ENCODE measurements at places on chromosomes 16 and 17.
A peak's percentile ranks its signal among the peaks of the same experiment; 100 is the strongest.

DNA sequence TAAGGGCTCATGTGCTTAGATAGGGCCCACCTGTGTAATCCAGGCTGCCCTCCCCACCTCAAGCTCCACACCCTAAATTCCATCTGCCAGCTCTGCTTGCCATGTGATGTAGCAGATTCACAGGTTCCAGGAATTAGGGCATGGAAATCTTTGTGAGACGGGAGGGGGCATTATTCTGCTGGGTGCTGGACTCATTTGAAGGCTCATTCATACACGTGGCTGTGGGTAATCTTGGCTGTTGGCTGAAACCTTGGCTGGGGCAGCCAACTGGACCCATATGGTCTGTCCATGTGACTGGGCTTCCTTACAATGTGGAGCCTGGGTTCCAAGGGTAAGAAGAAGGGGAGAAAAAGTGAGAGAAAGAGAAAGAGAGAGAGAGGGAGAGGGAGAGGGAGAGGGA is 115.1 kb downstream of the CYLD start:
- no peak for DNase-seq

GRCh38 chr16:55471448-55472097 is 7.4 kb upstream of the MMP2 start:
- DNase-seq = no peak

GRCh38 chr16:58458606-58459343 is 41.2 kb upstream of the NDRG4 start:
- DNase-seq = no peak

DNA sequence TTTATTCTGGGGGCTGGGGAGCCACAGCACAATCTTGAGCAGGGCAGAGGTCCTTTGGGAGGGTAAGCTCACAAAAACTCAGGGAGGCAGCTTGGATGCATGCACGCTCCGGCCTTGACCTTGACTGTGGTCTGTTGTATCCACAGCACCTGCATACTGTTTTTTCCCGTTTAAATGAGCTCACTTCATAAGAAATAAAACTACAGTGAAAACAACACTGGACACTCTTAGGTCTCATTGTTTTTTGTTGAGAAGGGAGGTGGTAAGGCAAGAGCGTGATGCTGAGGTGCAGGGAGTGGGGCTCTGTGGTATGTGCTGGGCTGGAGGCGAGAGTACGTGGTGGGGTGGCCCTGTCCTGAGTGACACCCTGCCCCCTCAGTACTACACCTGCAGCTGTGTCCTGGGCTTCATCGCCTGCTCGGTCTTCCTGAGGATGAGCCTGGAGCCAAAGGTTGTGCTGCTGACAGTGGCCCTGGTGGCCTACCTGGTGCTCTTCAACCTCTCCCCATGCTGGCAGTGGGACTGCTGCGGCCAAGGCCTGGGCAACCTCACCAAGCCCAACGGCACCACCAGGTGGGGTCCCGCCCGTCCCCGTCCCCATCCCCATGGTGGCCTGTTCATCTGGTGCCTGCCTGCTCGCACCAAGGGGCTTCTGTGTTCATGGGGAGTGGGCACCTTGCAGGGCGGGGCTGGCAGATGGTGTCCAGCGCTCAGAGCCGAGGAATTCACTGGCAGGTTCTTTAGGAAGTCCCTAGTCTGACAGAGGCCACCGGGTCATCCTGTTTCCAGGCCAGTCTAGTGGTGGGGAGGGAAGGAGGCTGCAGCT is 44.2 kb downstream of the ADCY7 start:
- DNase-seq = no peak

- DNase-seq = no peak
Measured at GRCh38 chr16:12097523-12098428, 121.2 kb downstream of the SNX29 start.

DNA sequence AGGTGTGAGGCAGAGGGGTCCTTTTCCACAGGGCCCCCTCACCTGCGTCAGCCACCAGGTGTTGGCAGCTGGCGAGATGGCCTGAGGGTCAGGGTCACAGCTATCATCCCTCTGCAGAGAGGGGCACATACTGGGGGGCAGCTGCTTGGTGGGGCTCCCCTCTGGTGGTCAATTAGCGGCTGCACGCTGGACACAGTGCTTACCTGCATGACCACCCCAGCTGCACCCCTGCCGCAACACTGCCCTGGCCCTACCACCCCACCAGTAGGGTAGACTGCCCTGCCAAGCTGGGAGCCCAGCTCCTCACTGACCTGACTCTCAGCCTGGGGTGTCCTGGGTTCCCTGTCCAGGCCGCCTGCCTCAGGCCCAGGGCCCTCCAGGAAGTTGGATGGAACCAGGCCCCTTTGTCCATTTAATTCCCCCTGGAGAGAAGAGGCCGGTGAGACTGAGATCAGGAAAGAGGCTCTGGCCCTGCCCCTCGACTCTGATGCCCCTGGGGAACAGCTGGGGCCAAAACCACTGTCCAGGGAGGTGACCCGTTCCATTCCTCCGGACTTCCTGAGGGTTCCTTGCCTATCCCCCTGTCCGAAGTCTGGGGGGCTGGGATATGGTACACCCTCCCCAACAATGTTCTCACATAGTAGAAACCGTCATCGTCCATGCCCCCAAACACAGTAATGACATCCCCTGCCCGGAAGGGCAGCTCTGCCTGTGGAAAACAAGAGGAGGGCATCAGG is 23.7 kb downstream of the TSPOAP1 start:
- peak; percentile 15 for DNase-seq
